T-helper 17 cell (primary cell): ENCODE measurements at places on chromosomes 3 and 15.

DNA sequence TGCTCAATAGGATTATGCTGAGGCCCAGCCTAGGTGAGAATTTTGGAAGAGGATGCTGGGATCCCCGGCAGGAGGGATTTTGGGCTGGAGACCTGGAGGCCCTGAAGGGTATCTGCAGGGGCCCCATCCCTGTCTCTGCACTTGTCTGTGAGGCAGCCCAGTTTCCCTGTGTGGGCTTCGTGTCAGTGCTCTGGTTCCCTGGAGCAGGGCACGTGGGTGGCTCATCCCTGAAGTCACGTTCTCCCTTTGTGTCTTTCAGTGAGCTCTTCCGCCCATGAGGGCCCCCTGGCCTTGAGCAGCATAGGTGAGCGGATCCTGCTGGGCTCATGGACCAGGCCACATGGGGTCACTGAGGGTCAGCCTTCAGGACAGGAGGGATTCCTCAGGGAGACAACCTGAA, 217.9 kb downstream of the SNRPN start:
- no peaks in the 10 kb centered on the region for H3K4me1 ChIP-seq
- no peaks in the 10 kb centered on the region for H3K27me3 ChIP-seq
- H3K4me3 ChIP-seq: no peak overlapping the region
- no peak for DNase-seq
- H3K36me3 ChIP-seq: no peaks in the 10 kb centered on the region
- no peak overlapping the region for H3K27ac ChIP-seq

- H3K4me1 ChIP-seq: peaks cover 5% of the 10 kb centered on the region
- H3K4me3 ChIP-seq: no peak overlapping the region
- no peak overlapping the region for H3K27ac ChIP-seq
- peaks cover 10% of the 10 kb centered on the region for H3K27me3 ChIP-seq
- no peaks in the 10 kb centered on the region for H3K36me3 ChIP-seq
Observed at GRCh38 chr3:177795859-177796258, 598.6 kb upstream of the TBL1XR1 start.

DNA sequence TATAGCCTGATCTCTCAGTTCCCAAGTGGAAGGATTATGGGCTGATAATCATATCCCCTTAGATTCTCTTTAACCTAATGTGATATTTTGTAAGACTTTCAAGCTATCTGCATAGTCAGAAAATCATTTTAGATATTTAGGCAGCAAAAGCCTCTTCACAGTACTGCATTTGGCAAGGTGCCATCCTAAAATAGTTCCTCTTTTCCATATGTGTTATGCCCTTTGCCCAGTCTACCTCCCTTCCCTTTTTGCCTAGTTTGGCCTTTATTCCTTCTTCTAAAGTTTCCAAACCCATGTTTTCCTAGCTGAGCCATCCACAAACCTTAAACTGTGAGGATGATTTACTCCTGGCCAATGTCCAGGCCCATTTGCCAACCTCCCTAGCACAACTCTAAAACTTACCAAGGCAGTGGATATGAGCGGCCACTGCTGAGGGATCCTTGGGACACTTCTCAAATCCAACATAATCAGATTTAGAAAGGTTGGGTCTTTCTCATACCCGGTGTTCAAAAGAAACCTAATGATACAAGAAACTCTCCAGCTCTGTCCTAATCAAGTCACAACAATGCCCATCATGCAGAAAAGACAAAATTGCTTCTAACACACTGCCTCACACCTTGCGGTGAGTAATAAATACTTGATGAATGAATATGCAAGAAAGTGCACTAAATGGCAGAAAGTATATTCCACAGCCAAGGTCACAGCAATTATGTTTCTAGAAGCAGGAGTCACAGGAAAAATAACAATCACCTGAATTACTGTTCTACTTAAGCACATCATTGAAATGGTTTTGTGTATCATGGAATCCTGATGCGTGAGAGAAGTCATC, 493.9 kb downstream of the NLGN1 start:
- H3K4me3 ChIP-seq: no peak overlapping the region
- DNase-seq: no peak
- no peaks in the 10 kb centered on the region for H3K36me3 ChIP-seq
- no peak overlapping the region for H3K27ac ChIP-seq

DNA sequence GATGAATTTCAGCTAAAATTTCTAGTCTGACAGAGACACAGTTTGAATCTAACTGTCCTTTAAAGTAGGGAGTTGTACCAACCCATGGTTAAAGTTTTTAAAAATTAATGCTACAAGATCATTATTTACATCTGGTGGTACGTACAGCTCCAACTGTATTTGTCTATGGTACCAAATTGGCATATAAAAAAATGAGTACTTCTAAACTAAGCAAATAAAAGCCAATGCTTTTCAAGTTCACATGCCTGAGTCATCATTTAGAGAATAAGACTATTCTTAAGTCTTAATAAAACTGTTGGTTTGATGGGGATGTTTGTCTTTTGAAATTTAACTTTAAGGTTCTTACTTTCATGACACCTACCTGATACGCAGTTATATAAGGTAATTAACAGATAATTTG, 21.0 kb upstream of the IFT57 start:
- no peaks in the 10 kb centered on the region for H3K36me3 ChIP-seq
- H3K4me3 ChIP-seq: no peak overlapping the region
- H3K27ac ChIP-seq: no peak overlapping the region
- H3K4me1 ChIP-seq: peaks cover 5% of the 10 kb centered on the region
- DNase-seq: no peak
